ENCODE measurements at places on chromosomes 1 and 21. TPM values are rescaled to one million over a fixed set of nuclear protein-coding genes. Genes with fewer than 3 reads are reported as not detected.

PLA2G2D gene
- total RNA-seq = not detected

- peak; percentile 99 for DNase-seq
These were observed 7.2 kb downstream of the ATP1B1 start for GRCh38 chr1:169113613-169114119.

DNA sequence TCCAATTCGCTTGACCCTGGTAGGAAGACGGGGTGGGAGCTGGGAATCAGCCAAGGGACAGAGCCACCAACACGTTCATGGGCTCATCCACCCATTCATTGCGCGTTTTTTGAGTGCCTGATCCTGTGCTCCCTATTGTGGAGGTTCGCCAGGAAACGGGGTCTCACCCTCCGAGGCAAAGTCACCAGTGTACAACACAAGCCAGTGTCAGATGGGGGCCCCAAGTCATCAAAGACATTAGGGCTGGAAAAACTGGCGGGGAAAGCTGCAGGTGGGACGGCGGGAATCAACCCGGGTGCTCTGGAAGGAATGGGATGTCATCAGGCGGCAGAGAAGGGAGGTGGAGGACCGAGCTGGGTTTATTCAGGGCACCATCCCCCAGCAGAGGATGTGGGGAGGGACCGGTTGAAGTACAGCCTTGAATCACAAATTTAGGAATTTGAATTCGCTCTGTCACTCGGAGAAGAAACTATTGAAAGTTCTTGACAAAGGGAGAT lies 667 bp upstream of the NID1 start:
- no peak for DNase-seq

LCE3E gene
- not detected for total RNA-seq

- DNase-seq = no peak
These were observed 321.0 kb upstream of the LRRC7 start for GRCh38 chr1:69246710-69247109.

Measured in M059J (cell line).